ENCODE measurements at places on chromosomes 11 and 22. TPM values are rescaled to one million over a fixed set of nuclear protein-coding genes. Genes with fewer than 3 reads are reported as not detected.

The NAGA gene
- 7.6 TPM for total RNA-seq

The THY1 gene
- 14.5 TPM for total RNA-seq

The HORMAD2 gene
- total RNA-seq, result not detected

The IGF2 gene
- 1.4 TPM for total RNA-seq

The GAS2 gene
- total RNA-seq, result 0.41 TPM

The GUCY1A2 gene
- 0.07 TPM for total RNA-seq

The SLC22A25 gene
- total RNA-seq, result not detected

The OR52I2 gene
- not detected for total RNA-seq

The MAPK12 gene
- 17.6 TPM for total RNA-seq

The WNT11 gene
- total RNA-seq, result 1.1 TPM

The KCNJ1 gene
- total RNA-seq, result not detected

The IGLL5 gene
- total RNA-seq, result not detected

The POU2F3 gene
- not detected for total RNA-seq

The MOGAT2 gene
- not detected for total RNA-seq

The SCN2B gene
- not detected for total RNA-seq

The P2RY2 gene
- total RNA-seq, result 7.5 TPM

The LIF gene
- 37.6 TPM for total RNA-seq

The FAM83F gene
- total RNA-seq, result not detected

The RAG2 gene
- total RNA-seq, result not detected

The RBFOX2 gene
- total RNA-seq, result 32.4 TPM

The CD3E gene
- total RNA-seq, result not detected

The AIFM3 gene
- 4.8 TPM for total RNA-seq

The CRYBA4 gene
- not detected for total RNA-seq

The XKR3 gene
- total RNA-seq, result not detected

The DRD2 gene
- not detected for total RNA-seq

The GLYAT gene
- total RNA-seq, result not detected

The USP28 gene
- 16.3 TPM for total RNA-seq

The RCE1 gene
- total RNA-seq, result 45.5 TPM

The BIK gene
- 0.89 TPM for total RNA-seq

The MS4A2 gene
- total RNA-seq, result not detected

The E2F8 gene
- total RNA-seq, result 6.1 TPM

The CCDC87 gene
- total RNA-seq, result 0.60 TPM

The FUT4 gene
- total RNA-seq, result 2.6 TPM
